ENCODE measurements at places on chromosomes 11 and 22. TPM values are rescaled to one million over a fixed set of nuclear protein-coding genes. Genes with fewer than 3 reads are reported as not detected.

The OR8J3 gene
- total RNA-seq: not detected

DNA sequence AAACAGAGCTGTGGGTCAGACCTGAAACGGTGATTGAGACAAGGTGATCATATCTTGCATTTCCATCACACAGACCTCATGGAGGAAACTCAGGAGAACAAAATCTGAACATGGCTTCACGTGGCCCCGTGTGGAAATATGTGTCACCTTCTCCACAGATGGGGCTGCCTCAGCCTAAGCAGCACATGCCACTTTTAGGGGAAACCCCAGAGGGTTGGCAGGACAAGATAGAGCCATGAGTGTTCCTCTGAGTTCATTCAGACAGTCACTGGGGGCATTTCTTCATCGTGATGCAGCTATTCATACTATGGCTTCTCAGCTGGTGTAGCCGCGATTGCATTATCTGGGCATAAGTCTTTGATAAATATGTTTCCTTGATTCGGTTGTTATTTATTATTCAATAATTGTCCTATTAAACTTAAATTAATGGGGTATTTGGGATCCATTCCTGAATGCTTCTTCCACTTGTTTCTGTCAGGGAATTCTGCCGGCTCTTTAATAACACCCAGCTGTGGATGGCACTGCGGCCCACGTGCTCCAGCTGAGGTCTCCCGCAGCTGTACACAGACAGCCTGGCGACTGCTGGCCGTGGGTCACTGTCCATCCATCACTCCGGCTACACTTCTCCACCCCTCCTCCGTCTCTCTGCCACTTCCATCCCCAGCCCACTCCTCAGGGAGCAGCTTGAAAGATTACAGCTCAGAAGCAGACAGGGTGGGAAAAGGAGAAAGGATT is 485.1 kb downstream of the OPCML start:
- H3K36me3 ChIP-seq: no peaks in the 10 kb centered on the region
- no peak overlapping the region for H3K4me3 ChIP-seq
- H3K27me3 ChIP-seq: no peaks in the 10 kb centered on the region
- H3K27ac ChIP-seq: no peak overlapping the region
- H3K4me1 ChIP-seq: no peaks in the 10 kb centered on the region
- no peak for DNase-seq

DNA sequence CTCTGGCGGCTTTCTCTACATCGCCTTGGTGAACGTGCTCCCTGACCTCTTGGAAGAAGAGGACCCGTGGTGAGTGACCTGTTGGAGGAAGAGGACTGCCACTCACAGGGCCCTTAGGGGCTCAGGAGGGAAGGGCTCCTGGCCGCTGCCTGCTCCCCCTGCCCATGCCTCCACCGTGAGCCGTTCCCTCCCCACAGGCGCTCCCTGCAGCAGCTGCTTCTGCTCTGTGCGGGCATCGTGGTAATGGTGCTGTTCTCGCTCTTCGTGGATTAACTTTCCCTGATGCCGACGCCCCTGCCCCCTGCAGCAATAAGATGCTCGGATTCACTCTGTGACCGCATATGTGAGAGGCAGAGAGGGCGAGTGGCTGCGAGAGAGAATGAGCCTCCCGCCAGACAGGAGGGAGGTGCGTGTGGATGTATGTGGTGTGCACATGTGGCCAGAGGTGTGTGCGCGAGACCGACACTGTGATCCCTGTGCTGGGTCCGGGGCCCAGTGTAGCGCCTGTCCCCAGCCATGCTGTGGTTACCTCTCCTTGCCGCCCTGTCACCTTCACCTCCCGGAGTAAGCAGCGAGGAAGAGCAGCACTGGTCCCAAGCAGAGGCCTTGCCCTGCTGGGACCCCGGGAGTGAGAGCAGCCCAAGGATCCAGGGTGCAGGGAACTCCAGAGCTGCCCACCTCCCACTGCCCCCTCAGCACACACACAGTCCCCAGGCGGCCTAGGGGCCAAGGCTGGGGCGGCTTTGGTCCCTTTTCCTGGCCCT is 6.9 kb downstream of the SLC39A13 start:
- no peak for DNase-seq
- no peak overlapping the region for H3K4me3 ChIP-seq
- H3K27ac ChIP-seq: no peak overlapping the region
- no peaks in the 10 kb centered on the region for H3K4me1 ChIP-seq
- H3K36me3 ChIP-seq: peaks cover 34% of the 10 kb centered on the region
- H3K27me3 ChIP-seq: no peaks in the 10 kb centered on the region

GRCh38 chr22:50418624-50419023 is 56.2 kb downstream of the SBF1 start:
- no peaks in the 10 kb centered on the region for H3K27me3 ChIP-seq
- peaks cover 43% of the 10 kb centered on the region for H3K36me3 ChIP-seq
- DNase-seq: no peak
- no peak overlapping the region for H3K4me3 ChIP-seq
- H3K4me1 ChIP-seq: peaks cover under 1% of the 10 kb centered on the region

DNA sequence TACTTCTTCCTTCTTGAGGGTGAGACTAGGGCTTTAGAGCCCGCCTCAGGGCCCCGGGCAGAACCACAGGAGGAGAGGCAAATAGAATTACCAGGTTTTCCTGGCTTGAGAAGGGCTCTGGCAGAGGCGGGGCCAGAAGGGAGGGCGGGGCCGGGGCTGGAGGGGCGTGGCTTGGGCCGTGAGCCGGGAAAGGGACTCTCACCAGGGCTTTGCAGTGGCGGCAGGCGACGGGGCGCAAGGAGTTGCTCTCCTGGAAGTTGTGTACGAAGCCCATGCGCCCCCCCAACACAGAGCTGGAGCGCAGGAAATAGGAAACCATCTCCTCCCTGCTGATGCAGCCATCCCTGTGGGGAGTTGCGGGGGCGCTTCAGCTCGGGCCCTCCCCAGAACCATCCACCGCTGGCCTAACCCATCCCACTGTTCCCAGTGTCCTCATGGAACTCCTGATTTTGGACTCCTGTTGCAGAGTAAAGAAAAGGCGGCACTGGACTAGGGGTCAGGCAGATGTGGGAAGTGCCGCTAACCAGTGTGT is 6.9 kb upstream of the NRXN2 start:
- no peak overlapping the region for H3K27ac ChIP-seq
- H3K4me1 ChIP-seq: peaks cover 11% of the 10 kb centered on the region
- no peaks in the 10 kb centered on the region for H3K27me3 ChIP-seq

DNA sequence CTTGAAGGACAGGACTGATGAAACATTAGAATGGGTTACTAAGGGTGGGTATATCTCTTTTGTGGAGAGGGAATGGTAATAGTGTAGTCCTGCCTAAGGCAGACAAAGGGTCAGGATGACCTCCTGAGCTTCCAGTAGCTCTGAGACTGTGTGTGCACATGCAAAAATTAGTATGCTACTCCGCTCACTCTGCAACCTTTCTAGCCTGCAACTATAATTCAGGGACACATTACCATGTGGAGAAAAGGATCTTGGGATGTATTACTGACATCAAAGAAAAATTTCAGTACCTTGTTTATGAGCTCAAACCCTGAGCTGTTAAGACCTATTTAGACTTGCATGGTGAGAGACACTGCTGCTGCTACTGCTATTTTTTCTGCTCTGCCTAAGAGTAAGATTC is 25.4 kb downstream of the LARGE2 start:
- no peak overlapping the region for H3K4me3 ChIP-seq
- no peaks in the 10 kb centered on the region for H3K27me3 ChIP-seq
- H3K36me3 ChIP-seq: peaks cover 14% of the 10 kb centered on the region
- no peaks in the 10 kb centered on the region for H3K4me1 ChIP-seq

- peaks cover 13% of the 10 kb centered on the region for H3K4me1 ChIP-seq
- H3K36me3 ChIP-seq: no peaks in the 10 kb centered on the region
- H3K27ac ChIP-seq: no peak overlapping the region
- no peak for DNase-seq
- H3K4me3 ChIP-seq: no peak overlapping the region
- H3K27me3 ChIP-seq: peaks cover 15% of the 10 kb centered on the region
Observed at GRCh38 chr11:126443120-126443519, 87.6 kb downstream of the ST3GAL4 start.

DNA sequence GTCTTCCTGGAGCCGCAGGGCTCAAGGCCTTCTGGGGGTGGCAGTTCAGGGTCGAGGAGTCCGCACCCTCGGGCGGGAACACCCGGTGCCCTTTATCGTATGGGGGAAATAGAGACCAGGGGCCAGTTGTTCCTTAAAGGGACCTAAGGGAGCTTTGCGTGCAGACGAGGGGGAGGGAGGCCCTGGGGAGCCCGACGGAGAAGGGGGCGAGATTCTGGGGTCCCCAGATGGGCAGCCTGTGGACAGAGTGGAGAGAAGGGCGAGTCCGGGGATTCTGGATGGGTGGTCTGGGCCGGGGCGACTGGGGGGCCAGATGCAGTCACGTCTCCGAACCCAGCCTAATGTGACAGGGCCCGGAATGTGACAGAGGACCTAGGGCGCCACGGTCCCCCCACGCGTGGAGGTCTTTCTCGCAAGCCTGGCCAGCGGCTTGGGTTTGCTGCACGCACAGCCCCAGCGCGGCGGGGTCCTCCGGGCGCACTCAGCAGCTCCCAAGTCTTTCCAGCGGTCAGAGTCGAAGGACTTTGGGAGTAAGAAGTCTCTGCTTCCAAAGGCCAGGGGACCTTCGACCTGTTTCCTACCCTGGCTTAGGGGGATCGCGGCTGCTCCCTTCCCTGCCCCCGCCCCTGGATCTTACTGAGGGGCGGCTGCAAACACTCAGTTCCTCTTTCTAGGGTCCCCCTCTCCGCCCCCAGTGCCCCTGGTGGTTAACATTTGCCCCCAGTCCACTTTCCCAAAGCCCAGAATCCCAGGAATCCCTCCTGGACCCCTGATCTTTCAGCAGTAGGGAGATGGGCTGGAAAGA is 547 bp downstream of the TUBA8 start:
- H3K4me1 ChIP-seq: peaks cover 42% of the 10 kb centered on the region
- H3K27me3 ChIP-seq: peaks cover 27% of the 10 kb centered on the region
- no peak overlapping the region for H3K27ac ChIP-seq
- H3K4me3 ChIP-seq: peak overlapping the region; percentile 44
- peaks cover 7% of the 10 kb centered on the region for H3K36me3 ChIP-seq

DNA sequence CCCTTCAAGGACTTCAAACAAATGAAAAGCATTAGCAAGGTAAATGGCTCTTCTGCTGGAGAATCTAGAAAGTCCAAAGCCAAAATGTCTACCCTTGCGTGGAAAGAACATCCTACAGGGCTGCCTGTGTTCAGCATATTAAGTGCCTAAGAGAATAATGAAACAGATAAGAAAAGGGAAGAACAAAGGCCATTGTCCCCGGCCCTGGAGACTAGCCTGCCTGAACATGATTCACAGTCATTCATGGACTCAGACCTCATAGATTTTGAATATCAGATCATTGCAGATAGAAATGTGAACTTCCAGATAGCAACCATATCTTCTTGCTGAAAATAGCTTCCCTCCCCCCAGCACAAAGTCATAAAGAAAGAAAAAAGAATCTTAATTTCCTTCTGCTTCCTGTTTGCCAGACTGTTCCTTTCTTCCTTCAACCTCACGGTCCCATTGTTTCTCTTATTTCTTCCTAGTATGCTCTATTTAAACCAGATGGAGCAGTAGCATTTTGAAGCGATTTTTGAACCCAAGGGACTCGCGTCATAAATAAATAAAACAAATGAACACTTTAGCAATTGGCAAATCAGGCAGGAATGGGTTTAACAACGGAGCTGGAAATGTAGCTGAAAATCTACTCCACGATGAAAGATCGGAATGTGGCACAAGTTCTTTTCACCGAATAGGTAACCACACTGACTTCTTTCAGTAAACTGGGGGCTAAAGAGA is 408.2 kb upstream of the CCDC90B start:
- no peak overlapping the region for H3K4me3 ChIP-seq
- DNase-seq: no peak
- H3K4me1 ChIP-seq: no peaks in the 10 kb centered on the region

DNA sequence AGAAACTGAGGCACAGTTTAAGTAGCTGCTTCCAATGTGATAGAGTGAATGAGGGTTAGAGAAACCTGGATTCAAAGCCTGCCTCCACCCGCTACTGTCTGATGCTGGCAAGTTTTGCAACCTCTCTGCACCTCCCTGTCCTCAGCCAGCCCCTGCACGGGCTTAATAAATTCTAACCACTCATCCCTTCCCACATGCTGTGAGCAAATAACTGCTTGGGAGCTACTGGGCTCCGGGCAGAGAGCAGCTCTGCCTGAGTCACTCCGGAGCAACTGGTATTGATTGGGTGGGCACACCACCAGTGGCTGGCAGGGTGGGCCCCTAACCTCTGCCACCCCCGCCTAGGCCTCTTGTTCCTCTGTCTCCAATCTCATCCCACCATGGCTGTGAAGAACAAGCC is 104.3 kb upstream of the SYT13 start:
- H3K27me3 ChIP-seq: peaks cover 5% of the 10 kb centered on the region
- no peak for DNase-seq
- H3K4me3 ChIP-seq: no peak overlapping the region
- no peaks in the 10 kb centered on the region for H3K36me3 ChIP-seq

- peaks cover 6% of the 10 kb centered on the region for H3K36me3 ChIP-seq
- H3K4me3 ChIP-seq: no peak overlapping the region
- no peaks in the 10 kb centered on the region for H3K27me3 ChIP-seq
Observed at GRCh38 chr11:890794-891540, 19.6 kb downstream of the CHID1 start.

- no peak overlapping the region for H3K4me3 ChIP-seq
- H3K27me3 ChIP-seq: peaks cover 24% of the 10 kb centered on the region
- H3K4me1 ChIP-seq: peaks cover 23% of the 10 kb centered on the region
- DNase-seq: no peak
- H3K36me3 ChIP-seq: no peaks in the 10 kb centered on the region
Observed at GRCh38 chr11:94776351-94777321, 8.5 kb downstream of the AMOTL1 start.

All from activated CD8-positive, alpha-beta T cell treated with anti-CD3 and anti-CD28 coated beads, Interleukin-2, amount 10 ng/mL, durations not matched to agents 7 days and 5 days (primary cell).